ENCODE measurements at places on chromosomes 6 and 20.

DNA sequence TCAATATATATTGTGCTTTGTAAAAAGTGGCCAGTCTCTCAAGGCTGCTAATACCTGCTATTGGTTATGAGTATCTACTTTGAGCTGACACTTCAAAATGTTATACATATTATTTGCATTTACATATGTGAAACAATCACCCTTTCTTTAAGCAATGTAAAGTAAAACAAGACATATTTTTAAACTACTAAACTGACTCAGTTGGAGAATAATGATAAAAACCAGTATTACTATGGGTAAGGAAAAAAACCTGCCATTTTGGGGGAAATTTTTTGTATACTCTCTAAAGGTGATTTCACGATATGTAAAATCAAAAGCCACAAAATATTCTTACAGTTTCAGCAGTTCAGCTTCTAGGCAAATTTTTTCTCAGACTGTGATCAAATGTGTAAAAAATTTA lies 232.3 kb downstream of the PRL start:
- no peak for DNase-seq

DNA sequence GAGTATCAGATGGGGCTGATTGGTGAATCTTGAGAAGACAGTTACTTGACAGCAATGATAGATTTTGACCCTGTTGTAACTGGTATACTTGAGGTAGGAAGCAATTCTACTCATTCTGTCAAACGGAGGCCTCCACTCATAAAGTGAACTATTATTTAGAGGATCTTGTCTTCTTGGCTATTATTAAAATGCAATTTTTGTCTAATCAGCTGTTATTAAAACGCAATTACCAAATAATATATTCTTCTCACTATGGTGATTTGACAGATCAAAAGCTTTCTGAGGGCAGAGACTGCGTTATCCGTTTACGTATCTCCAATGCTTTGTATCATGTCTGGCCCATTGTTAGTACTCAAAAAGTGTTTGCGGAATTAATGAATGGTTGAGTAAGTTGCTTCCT lies 120.7 kb downstream of the MACROD2 start:
- no peak for DNase-seq

DNA sequence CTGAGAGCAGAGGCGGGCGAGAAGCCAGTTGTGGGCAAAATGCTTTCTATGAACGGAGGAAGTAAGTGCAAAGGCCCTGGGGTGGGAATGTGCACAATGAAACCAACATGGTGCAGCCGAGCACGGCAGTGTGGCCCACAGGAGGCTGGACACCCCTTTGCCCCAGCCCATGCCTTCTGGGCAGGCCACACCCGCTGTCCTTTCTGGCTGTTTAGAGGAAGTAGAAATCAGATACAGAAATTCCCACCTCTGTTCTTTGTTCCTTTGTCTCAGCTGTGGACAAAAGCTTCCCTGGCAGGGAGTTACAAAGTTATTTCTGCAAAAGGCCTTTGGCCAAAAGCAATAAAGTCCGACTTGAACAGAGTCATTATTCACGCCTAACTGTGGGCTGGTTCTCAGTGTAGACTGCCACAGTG lies 11.9 kb downstream of the SULF2 start:
- no peak for DNase-seq

- no peak for DNase-seq
Measured at GRCh38 chr6:1335367-1336037, 23.6 kb downstream of the FOXQ1 start.

DNA sequence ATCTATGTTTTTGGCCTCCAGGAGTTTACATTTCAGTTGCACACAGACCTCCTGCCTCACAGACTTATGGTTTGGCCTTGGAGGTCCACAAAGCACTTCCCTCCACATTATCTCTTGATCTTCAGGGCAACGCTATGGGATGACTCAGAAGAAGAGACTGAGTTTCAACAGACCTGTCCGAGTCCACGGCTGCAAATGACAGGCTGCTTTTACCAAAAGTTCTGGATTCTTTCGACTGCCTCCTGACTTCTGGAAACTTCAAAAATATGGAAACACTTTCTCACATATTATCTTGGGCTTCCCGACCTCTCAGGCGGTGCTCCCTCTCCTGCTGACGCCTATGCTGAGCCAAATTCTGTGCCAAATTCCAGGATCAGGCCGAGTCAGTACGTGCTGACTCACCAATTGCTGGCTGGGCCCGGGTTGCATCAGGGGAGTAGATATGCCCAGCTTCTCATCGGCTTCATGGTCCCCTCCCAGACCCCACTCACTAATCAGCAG lies 190.2 kb downstream of the BMP7 start:
- no peak for DNase-seq

DNA sequence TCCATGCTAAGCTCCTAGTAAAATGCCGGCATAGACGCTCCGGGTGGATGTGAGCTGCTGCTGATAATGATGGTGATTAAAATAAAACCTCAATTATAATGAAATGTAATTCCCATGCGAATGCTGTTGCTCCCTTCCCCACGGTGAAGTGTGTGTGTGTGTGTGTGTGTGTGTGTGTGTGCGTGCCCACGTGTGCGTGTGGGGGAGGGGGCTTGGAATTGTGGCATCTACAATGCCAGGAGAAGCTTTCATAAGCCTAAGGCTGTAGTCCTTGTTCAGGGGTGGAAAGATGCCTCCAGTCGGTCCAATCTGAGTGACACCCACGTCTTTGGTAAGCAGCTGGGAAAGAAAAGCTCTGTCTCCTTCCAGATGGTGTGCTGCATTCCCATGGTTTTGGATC lies 137.9 kb downstream of the CDH26 start:
- no peak for DNase-seq

GRCh38 chr20:58421497-58421850 lies 32.4 kb downstream of the VAPB start:
- DNase-seq = no peak

DNA sequence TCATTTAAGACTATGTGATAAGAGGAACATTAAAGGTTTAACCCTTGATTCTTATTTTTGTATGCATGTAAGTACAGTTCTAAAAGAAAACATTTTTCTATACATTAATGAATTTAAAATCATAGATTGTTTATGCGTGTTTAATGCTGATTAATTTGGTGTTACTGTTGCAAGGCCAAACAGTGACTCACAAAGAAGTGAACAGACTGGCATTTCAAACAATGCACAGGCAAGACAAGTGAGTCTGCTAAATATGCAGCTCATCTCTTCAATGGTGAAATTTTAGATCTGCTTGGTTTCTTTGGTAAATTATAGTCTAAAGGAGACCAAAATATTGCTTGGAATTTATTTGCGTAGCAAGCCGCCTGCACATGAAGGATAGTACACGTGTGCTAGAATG lies 417.4 kb upstream of the SOX4 start:
- DNase-seq = no peak

GRCh38 chr6:66717801-66718200 lies 1010.8 kb upstream of the EYS start:
- no peak for DNase-seq

- DNase-seq = no peak
Measured at GRCh38 chr6:753486-753885, 60.5 kb upstream of the EXOC2 start.

DNA sequence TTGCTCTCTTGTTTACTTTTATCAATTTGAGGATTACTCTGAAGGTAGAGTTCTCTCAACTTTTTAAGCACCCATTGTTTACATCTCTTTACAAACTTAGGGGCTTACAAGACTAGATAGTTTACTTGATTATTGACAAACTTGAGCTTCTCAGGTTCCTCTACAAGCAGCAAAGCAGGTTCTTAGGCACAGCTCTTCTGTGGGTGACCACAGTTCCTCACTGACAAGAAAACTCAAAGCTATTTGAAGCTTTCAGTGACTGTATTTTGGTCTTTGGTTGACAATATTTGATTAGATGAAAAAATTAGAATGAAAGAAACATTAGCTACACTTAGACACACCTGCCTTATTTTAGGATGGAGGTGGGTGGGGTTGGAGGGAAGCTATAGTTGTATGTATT lies 327.3 kb upstream of the RUNX2 start:
- no peak for DNase-seq

DNA sequence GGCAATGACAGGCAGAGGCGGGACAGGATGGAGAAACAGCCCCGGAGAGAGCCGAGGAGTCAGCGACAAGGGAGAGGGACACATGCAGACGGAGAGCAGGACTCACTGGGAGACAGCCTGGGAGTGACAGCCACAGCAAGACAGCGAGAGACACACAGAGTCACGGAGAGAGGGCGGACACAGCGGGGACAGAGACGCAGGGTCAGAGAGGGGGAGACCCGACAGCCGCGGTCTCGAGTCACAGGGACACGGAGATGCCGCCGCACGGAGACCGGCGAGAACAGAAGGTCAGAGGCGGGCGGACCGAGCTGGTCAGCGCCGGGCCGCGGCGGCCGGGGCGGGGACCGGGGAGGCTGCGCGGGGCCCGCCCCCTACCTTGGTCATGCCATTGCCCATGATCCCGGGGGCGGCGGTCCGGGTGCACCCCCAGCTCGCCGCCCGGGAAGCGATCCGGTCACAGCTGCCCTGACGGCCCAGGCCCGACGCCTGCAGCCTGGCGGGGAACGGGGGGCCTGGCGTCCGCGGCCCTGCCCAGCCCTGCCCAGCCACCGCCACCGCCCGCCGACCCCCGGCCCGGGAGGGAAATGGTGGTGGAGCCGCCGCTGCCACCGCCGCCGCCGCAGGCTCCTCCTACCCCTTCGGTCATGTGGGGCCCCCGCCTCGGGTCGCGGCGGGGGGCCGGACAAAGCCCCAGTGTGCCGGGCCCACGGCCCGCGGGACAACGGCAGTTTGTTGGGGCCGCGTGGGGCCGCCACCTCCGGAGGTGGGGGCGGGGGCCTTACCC lies at the start of the genes DUSP15 and TTLL9:
Gene DUSP15, minus strand, starts transcription at position 586 of the 784 bp plus-strand sequence. Its CDS starts 190 bp downstream, at position 396.
Gene TTLL9, plus strand, starts transcription at position 693 of the 784 bp plus-strand sequence. CDS start 493 bp downstream, outside the sequence.
- no peak for DNase-seq

GRCh38 chr20:11970243-11970836 lies 52.6 kb downstream of the BTBD3 start:
- DNase-seq = no peak

- DNase-seq = no peak
Measured at GRCh38 chr6:130132286-130132701, 90.5 kb downstream of the SAMD3 start.

DNA sequence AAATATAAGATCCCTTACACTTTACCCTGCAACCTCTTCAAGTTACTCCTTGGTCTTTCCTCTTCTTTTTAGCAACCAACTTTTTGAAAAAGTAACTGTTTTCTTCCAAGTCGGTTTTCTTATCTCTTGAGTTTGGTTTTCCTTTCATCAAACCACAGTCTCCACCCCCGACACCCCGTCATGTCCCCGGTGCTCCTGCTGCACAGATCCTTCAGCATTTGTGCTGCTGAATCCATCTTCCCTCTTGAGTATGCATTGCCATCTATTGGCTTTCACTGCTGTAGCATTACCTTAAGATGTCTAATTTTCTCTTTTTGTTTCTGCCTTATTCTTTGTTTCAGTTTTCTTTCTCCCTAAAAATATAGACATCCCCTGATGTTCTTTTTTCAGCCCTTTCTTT lies 11.9 kb upstream of the TNFRSF21 start:
- DNase-seq = no peak

All from stimulated activated CD4-positive, alpha-beta T cell treated with anti-CD3 and anti-CD28 coated beads, Interleukin-2, amount 100 ng/mL, for 4 hours (primary cell).